Brain microvascular endothelial cell (primary cell): ENCODE measurements at places on chromosomes 5 and 9.

DNA sequence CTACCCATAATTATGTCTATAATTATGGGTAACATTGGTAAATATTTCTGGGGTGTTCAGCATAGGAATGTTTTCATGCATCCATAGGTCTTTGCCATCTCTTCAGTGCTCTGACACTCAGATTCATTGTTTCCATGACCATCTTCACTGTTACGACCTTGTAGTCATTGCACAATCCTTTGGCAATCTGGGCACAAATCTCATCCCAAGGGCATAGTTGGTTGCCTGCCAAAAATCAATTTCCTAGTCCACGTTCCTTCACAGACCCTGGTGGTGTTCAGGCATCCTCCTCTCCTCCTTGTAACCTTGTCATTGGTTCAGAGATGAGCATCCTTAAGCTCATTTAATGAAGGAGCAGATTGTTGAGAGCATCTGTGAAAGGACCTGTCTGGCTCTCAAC is 1400.7 kb downstream of the CDH12 start:
- no peak for DNase-seq

DNA sequence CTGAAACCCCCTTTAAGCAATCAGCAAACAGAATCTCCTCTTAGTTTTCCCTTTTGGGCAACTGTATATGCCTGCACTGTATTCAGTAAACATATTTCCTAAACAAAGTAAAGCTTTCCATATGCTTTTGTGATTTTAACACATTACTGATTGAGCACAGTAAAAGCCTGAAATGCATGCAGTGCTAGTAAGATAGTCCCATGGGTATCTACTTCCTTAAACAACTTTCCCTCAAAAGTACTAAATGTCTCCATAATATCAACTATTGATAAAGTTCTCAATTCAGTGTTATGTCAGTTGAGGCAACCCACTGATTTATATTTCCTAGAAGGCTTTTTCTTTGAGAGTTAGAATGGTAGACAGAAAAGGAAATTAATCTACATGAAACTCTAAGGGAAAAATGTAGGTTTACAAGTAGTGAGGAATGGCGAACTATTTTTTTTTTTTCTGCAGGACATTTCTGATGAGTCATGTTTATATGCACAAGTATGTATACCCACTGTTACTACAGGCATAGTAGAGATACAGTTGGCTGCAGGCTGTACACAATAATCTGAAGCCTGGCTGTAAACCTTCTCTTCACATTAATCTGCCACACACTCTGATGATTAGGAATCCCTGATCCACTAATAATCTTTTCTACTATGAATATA is 31.2 kb upstream of the CEP120 start:
- DNase-seq, result peak; percentile 10

GRCh38 chr5:37640088-37640487 is 199.8 kb downstream of the GDNF start:
- no peak for DNase-seq

GRCh38 chr5:175677571-175677970 is 19.7 kb downstream of the HRH2 start:
- no peak for DNase-seq

- DNase-seq, result peak; percentile 70
These were observed 93.8 kb downstream of the FEM1C start for GRCh38 chr5:115450741-115451140.

DNA sequence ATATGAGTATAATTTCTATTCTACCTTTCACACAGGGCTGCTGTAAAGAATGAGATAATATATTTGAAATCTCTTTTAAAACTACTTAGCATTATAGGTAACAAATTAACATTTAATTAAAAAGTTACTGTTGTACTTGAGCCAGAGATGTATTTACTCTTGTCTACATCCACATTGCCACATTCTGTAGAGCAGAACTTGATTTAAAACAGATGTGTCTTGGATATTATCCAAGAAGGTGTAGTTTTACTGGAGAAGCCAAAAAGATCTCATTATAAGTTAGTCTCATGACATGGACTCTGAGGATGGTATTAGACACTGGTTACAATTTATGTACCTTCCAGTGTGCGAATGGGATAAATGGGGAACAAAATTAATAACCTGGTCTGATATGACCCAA is 293.1 kb upstream of the CCNH start:
- DNase-seq, result no peak

DNA sequence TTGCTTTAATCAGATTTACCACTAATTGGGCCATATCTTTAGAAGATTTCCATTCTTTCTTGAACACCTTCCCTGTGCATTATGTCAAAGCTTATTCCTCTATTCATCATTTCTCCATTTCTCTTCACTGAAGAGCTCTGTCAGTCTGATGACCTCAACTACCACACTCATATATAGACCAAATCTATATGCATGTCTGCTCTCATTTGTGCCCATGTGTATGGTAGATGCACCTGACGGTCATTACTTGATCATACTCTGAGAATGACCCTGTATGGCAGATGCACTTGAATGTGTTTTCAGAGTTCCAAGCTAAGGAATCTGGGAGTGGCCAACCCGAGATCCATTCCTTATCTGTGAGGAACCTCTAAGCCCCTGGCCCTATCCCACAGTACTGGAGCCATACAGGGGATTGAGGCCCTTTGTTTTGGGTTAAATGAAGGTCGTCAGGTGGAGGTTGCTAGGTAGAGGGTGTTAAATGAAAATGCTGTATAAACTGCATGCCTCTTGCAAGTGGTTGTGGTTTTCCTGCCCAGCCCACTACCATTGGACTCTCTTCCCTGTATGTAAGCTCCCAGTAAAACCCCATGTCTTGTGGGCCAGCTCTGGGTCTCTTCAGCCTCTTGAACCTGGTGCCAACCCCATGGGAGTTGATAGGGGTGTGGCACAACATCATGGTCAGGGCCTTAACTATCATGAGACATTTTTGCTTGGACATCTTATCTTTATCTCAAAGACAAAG is 229.5 kb downstream of the KIAA0825 start:
- no peak for DNase-seq

- DNase-seq, result no peak
These were observed 56.4 kb upstream of the RNF130 start for GRCh38 chr5:180127682-180128670.

GRCh38 chr9:127267793-127268525 is 3.4 kb downstream of the GARNL3 start:
- DNase-seq, result no peak

- no peak for DNase-seq
These were observed 7.1 kb upstream of the TNFSF8 start for GRCh38 chr9:114937516-114937915.

DNA sequence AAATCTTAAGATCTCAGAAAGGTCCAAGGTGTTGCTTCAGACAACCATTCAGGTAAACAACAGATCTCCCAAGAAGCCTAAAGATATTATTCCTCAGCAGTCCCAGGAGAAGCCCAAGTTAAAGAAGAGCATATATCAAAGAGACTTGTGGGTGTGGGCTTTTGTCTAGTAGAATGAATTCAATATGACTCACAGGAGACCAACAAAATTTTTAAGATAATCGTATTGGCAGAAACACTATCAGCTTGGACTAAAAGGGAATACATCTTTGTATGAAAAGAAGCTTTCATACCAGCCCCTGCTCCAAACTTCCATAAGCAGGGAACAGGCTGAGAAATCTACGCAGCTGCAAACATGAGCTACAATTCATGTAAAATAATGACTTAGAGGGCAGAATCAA is 10.2 kb downstream of the CTNNAL1 start:
- no peak for DNase-seq

- DNase-seq, result no peak
These were observed 103.9 kb downstream of the ENC1 start for GRCh38 chr5:74536658-74537057.

DNA sequence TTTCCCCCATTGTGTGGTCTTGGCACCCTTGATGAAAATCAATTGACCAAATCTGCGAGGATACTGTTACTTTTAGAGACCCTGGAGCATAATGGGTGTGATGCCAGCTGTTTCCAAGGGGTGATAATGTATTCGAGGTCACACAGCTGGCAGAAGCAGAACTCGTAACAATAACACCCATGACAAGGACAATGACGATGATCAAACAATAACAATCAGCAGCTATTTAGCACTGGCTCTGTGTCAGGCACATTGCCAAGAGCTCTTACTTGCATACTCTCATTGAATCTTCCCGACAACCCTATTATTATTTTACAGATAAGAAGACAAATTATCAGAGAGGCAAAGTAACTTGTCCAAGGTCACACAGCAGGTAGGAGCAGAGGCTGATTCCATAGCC is 223.7 kb upstream of the MSX2 start:
- no peak for DNase-seq

- no peak for DNase-seq
These were observed 102.5 kb upstream of the PITX1 start for GRCh38 chr5:135136546-135136945.

GRCh38 chr5:107329850-107330249 is 340.9 kb downstream of the EFNA5 start:
- DNase-seq, result no peak

DNA sequence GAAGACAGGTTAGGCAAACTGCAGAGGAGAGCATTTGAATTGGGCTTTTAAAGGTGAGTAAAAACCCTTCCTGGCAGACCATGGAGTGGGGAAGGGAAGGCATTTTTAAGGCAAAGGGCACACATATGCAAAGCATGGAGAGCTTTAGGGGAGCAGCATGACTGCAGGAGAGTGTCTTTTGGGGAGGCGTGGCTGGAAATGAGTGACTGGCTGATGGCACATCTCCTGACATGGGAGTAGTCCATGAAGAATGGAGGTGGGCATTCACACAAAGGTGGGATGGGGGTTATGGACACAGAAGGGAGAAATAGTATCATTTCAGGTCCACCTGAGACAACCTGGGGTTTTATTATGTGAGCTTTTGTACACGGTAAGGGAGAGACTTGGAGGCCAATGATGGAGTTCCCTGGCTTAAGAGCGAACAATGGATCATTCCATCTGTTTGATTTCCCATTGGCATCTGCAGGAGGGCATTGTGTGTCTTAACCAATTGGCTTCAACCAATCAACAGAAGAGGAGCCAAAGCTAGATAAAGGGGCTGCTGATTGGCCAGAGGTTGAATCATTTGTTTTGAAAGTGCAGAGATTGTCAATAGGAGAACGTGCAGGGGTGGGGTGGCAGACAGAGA is 2.1 kb downstream of the NSG2 start:
- no peak for DNase-seq

DNA sequence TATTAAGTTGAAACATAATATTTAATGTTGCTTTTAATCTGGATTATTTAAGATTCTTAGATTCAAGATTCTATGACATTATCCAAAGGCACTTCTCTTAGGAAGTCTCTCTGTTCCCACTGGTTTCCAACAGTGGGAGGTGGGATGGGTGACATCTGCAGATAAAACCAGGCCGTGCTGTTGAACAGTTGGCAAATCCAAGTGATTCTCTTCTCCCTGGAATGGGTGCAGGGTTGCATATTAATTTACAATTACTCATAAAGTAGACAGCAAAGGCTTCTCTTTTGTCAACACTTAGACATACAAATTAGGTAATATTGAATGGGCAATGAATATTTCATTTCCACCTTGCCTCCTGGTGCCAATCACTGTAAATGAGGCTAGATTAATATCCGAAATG is 233.7 kb upstream of the IL12B start:
- no peak for DNase-seq

DNA sequence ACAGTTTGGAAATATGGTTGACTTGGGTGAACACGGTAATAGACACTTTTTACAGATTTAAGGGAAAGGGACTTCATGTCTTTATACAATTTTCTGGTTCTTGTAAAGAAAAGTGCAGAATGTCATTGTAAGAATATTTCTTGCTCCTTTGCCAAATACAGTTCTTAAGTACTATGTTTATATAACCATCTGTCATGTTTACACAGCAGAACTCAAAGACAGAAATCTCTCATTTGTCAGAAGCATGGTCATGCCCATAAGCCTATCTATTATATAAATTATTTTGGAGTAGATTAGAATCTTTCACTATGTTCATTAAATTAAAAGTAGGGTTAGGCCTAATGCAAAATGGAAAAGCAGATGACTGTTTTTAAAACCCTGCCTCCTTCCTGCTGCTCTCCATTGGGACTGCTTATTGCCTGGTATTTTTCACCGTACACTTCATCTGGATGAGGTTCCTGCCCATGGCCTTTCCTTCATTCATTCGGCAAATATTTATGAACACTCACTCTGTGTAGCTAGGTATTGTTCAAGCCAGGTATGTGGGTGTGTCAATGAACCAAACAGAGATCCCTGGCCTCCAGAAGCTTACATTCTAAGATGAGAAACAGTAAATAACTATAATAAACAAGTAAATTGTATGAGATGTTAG is 558.1 kb downstream of the NR2F1-AS1 start:
- no peak for DNase-seq

- peak; percentile 100 for DNase-seq
These were observed 503.6 kb upstream of the PAPPA start for GRCh38 chr9:115649991-115650472.

- DNase-seq, result no peak
These were observed 33.0 kb upstream of the CHD1 start for GRCh38 chr5:98961665-98962344.

DNA sequence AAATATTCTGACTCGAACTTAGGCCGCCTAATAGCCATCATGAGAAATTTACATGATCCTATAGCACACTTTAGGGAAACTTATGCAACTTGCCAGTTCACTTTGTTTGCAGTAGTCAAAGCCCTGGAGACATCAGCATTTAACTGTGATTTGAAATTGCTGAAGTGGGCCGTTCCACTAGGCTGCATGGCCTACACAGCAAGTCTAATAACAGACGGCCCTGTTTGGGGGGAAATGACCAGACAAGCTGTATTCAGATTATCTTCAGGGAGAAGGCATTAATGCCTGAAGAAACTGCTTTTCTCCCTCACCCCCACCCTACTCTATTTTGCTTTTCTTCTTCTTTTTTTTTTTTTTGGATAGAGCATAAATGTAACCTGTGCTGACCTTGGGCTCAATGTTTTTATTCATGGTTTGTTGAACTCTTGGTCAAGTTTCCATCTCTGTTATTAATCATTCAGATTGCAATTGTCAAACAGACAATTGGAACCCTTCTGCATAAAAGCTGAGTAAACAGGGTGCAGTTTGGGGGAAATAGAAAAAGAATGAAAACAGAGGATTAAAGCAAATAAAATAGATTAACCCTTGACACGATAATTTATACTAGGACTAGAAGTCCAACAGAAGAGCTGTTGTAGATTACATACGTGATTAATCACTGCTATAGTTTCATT is 1928.2 kb upstream of the WWC1 start:
- DNase-seq, result no peak

DNA sequence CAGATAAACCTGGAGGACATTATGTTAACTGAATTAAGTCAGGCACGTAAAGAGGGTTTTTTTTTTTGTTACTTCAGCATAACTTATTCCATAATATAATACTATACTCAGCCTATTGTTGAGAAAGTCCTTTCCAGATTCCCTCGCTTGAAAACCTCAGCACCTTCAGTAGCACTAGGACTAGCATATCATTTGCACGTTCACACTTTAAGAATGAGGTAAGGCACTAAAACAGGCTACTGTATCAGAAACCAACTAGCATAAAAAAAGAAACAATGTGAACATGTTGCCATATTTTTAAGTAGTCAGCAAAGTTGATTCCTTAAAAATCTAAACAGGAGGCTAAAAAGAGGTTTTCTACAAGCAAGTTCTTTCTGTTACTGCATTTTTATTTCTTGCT is 504.0 kb downstream of the PTPRD start:
- no peak for DNase-seq

GRCh38 chr5:112684121-112684520 is 53.6 kb upstream of the APC start:
- DNase-seq, result no peak

- peak; percentile 32 for DNase-seq
These were observed 111.1 kb downstream of the VAV2 start for GRCh38 chr9:133880851-133881661.
